AG20443 (cell line): ENCODE measurements at places on chromosomes 16 and 17.

DNA sequence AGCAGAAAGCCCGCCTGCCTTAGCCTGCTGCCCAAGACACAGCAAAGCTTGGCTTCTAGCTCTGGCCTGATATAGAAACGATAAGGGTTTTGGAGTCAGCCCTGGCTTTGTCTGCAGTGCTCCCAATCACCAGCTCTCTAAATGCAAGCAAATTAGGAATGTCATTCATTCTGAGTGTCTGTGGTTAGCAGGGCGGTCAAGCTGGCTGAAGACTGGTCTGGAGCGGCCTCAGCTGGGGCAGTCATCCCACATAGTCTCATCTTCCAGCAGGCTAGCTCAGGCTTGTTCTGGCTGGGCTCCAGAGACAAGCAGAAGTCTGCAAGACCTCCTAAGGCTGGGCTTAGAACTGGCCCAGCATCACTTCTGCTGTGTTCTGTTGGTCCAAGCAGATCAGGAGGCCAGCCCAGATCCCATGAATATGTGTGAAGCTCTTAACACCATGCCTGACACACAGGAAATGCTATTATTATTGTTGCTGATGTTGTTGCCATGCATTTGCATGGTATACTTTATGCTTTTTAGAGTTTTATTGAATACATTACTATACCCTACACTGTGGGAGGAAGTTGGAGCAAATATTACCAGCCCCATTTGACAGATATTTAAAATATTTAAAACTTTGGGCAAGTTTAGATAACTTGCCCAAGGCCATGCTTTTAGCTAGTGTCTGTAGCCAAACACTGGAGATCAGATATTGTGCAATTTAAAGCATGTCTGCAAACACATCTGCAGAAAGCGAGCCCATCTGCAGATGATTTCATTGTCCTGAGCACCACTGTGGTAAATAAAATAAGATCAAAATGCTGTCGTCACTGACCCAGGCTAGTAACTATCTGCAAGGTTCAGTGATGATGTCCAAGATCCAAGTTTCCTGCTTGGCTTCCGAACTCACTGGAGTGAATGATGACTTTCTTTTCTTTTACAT is 24.8 kb downstream of the TMC7 start:
- peak; percentile 72 for DNase-seq

- DNase-seq = peak; percentile 98
These were observed 20.5 kb upstream of the JPH3 start for GRCh38 chr16:87581857-87582215.

GRCh38 chr16:50722960-50723359 is 18.9 kb upstream of the CYLD start:
- DNase-seq = no peak

DNA sequence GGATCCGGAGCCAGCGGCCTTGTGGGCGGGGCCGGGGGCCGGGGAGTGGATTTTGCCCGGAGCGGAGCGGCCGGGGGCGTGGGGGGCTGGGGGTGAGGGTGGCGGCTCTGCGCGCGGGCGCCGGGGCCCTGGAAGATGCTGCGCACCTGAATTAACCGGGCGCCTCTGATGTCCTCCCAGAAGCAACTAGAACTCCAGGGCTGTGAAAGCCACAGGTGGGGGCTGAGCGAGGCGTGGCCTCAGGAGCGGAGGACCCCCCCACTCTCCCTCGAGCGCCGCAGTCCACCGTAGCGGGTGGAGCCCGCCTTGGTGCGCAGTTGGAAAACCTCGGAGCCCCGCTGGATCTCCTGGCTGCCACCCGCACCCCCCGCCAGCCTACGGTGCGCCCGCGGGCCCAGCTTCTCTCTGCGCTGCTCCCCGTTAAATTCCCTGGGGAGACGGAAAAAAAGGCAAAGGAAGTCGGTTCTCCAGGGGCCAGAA is 549 bp downstream of the SLC26A11 start:
- peak; percentile 74 for DNase-seq

- no peak for DNase-seq
These were observed 2.2 kb downstream of the TAT start for GRCh38 chr16:71574702-71575101.

DNA sequence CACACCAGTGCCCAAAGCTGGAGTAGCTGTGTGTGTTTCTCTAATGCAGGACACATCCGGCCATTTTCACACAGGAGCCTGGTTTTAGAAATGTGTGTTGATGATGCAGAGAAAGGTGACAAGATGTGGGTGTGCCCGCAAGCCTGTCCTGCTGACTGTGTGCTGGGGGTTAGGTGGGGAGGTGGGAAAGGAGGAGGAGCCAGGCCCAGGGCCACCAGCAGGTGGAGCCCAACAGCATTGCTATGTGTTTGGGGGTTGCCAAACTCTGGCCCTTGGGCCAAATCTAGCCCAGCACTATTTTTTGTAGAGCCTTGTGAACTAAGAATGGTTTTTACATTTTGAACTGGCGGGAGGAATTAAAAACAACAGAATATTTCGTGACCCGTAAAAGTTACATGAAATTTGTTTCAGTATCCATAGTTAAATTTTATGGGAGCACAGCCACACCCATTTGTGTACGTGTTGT is 61.7 kb upstream of the LGALS9 start:
- DNase-seq = peak; percentile 48

GRCh38 chr16:47470211-47470610 is 9.1 kb downstream of the PHKB start:
- no peak for DNase-seq

DNA sequence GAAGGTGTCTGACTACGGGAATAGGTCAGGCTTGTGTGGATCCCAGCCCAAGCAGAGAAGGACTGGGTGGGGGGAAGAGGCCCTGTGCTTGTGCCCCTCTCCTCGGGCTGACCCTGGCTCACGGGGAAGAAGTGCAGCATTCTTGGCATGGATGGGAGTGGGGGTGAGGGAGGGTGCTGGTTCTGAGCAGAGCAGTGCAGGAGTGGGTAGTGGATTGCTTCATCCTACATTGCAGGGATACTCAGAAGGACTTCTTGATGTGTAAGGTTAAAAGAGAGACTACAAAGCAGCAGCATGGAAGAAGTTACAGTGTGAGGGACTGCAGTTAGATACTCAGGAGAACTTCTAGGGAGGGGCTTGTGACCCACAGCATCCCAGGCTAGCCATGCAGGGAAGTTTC is 2.1 kb downstream of the ARHGAP23 start:
- DNase-seq = peak; percentile 60

- DNase-seq = no peak
These were observed 389.2 kb upstream of the HSBP1 start for GRCh38 chr16:83418565-83418964.

GRCh38 chr16:3694051-3694450 is 23.3 kb downstream of the TRAP1 start:
- DNase-seq = no peak

- peak; percentile 41 for DNase-seq
These were observed 418.3 kb upstream of the SALL1 start for GRCh38 chr16:51569203-51569931.

GRCh38 chr17:34886831-34887230 is 74.4 kb downstream of the CCT6B start:
- no peak for DNase-seq

- no peak for DNase-seq
These were observed 32.4 kb downstream of the SIAH1 start for GRCh38 chr16:48352648-48353390.

- no peak for DNase-seq
These were observed 6.7 kb downstream of the SYNGR2 start for GRCh38 chr17:78174870-78175642.

GRCh38 chr16:75624921-75625334 is 1.8 kb upstream of the ADAT1 start:
- DNase-seq = no peak

DNA sequence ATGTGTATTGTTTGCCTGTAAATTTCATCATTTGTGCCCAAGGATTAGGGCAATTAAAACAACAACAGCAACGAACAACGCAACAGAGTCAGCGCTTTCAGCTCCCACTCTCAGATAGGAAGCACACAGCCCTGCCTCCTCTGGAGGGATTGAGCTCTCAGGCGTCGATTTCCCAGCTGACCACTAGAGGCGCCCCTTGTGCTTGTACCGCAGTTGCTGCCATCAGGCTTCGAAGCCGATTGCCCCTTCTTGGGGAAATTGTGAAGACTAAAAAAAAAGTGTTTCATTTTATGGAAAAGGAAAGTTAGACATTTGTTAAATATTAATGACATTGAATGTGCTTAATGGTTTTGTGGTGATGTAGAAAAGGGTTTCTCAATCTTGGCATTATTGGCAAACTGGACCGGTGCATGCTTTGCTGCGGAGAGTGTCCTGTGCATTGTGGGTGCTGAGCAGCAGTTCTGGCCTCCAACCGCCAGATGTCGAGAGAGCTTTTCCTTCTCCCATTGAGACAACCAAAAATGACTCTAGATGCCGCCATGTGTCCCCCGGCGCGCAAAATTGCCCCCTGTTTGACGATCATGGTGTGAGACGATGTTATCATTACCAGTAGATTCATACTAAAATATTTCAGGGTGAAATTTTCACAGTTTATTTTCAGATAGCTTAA is 650.4 kb upstream of the RBFOX1 start:
- DNase-seq = no peak

GRCh38 chr17:5772720-5773119 is 188.4 kb upstream of the NLRP1 start:
- no peak for DNase-seq

DNA sequence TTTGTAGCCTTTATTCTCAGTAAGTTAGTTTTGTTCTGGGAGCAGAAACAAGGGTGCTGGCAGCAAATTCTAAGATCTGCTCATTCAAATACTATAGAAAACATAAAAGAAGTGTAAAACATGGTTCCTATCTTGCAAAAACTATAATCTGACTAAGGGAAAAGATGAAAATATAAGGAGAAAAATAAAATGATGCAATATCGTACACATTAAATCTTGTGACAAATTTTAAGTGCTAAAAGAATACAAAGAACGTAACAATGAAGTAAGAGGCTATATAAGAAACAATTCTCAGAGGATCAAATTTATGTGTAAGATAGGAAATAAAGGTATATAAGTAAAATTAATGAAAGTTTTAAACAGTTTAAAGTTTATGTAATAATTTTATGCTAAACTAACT is 224.6 kb downstream of the CEP112 start:
- DNase-seq = no peak

- DNase-seq = no peak
These were observed 129.7 kb downstream of the LAT start for GRCh38 chr16:29114574-29114973.

- DNase-seq = peak; percentile 98
These were observed 550 bp upstream of the RNF213 start for GRCh38 chr17:80260069-80260535.

DNA sequence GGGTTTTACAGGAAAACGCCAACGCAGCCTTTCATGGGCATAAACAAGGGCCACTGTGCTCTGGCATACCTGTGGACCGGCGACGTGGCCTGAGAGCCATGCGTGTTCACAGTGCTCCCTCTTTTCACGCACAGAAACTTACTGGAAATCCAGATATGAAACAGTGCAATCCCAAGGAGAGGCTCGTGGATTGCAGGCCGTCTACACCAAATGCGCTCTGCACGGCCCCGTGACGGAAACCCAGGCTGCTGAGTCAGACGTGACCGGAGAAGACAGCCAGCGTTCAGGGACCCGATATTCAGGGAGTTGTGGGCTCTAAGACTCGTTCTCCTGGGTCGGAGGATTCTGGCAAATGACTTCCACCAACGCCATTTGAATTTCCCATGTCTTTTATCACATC is 129.2 kb downstream of the FOXL1 start:
- no peak for DNase-seq

DNA sequence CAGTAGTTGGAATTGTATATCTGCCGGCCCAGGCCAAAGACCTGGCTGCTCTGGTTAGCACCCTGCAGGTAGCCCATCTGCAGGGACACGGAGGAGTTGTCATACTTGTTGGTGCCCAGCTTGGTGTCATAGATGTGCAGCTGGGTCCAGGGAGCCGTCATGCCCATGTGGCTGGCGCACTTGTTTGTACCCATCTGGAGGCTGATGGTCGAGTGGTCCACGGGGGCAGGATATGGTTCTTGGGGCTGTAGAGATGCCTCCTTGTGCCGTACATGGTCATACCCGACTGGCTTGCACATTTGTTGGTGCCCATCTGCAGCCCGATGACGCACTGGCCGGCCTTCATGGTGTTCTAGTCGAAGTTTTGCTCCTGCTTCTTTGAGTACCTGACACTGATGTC is 6.0 kb downstream of the CDH3 start:
- DNase-seq = no peak

- peak; percentile 75 for DNase-seq
These were observed 113.4 kb downstream of the ENGASE start for GRCh38 chr17:79188048-79188447.

- DNase-seq = no peak
These were observed 24.9 kb upstream of the DBNDD1 start for GRCh38 chr16:90044111-90044551.

DNA sequence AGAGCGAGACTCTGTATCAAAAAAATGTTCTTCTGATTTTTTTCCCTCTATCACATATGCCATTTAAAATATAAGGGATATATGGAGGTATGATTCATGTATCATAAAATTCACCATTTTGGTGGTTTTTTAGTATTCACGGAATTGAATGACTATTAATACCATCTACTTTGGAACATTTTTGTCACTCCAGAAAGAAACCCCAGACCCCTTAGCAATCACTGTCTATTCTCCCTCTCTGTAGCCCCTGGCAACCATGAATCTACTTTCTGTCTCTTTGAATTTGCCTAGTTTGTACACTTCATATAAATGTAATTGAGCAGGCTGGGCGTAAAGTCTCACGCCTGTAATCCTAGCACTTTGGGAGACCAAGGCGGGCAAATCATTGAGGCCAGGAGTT is 75.9 kb downstream of the PRKCA start:
- DNase-seq = no peak

- no peak for DNase-seq
These were observed 11.0 kb upstream of the EEF2KMT start for GRCh38 chr16:5108505-5109158.

- DNase-seq = no peak
These were observed 243.1 kb upstream of the MAF start for GRCh38 chr16:79843631-79844043.

GRCh38 chr17:1197379-1197778 is 17.6 kb upstream of the ABR start:
- DNase-seq = peak; percentile 73

DNA sequence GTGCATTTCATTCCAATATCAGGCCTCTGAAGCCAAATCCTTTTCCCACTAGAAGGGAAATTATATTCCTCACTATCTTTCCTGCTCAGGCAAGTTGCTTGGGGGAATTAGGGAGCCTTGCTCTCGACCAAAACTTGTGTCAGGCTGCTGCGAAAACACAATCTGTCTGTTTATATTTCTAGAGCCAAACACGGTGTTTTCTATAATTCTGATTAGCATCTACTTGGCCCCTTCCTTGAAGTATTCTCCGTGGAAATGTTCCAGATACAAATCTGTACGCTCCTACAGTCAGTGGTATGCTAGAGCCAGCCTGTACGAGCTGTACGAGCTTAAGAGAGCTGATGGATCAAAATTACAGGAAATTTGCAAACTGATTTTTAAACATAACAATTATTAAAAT is 299.3 kb upstream of the SALL1 start:
- no peak for DNase-seq

GRCh38 chr17:9644910-9645751 is at the start of gene USP43:
TSS of gene USP43 (plus strand) at chr17:9645517. CDS start at chr17:9645633, 116 bp downstream.
- peak; percentile 56 for DNase-seq

DNA sequence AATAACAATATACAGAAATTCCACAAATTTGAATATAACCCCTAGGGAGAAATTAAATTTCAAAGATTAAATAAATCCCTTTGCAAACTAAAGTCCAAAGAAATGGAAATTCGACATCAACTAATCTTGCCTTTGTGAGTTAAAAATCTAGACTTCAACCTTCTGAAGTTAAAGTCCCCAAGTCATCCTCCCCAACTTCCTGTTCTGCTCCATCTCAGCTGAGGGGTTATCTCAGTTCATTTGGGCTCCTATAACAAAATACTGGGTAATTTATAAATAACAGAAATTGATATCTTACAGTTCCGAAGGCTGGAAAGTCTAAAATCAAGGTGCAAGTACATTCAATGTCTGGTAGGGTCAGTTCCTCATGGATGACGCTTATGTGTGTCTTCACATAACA is 22.8 kb upstream of the KDM6B start:
- DNase-seq = no peak
